CD4-positive, alpha-beta T cell treated with Interleukin-4 for 4 hours (primary cell): ENCODE measurements at places on chromosomes 2 and 18.

GRCh38 chr18:37249895-37250618 is 315.5 kb downstream of the CELF4 start:
- no peak for DNase-seq

DNA sequence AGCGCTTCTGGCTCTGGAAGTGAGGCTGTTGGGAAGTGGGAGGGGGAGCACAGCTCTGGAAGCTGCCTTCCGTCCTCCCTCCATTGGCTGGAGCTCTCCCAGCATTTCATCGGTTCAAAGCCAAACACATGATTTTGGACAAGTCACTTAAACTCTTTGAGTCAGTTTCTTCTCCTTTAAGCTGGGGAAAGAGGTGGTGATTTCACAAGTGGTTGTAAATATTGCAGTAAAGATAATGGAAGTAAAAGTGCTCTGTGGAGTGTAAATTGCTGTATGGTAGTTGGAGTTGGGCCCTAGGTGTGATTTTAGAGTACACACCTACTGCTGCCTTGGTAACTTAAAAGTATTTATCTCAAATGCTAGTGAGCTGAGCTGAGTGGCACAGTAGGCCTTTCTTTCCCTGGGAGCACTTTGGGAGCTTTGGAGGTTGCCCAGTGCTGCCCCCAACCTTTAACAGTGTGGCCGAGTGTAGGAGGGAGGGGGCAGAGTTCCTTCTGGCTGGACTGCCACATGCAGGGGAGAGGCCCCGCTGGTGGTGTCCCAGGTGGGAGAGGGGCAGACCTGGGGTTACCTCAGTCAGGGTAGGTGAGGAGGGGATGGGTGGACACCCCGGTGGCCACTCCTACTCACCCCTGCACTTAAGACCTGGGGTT is 54.7 kb downstream of the ASAP2 start:
- DNase-seq = no peak

- DNase-seq = no peak
These were observed 14.1 kb downstream of the MC4R start for GRCh38 chr18:60358516-60358915.

- DNase-seq = no peak
These were observed 237.0 kb upstream of the FOSL2 start for GRCh38 chr2:28155627-28156026.

GRCh38 chr2:156792242-156792840 is 356.2 kb downstream of the GPD2 start:
- no peak for DNase-seq

GRCh38 chr18:76985156-76985950 is 147.2 kb downstream of the MBP start:
- no peak for DNase-seq

GRCh38 chr2:177010146-177010545 is 202.4 kb upstream of the HNRNPA3 start:
- DNase-seq = no peak

DNA sequence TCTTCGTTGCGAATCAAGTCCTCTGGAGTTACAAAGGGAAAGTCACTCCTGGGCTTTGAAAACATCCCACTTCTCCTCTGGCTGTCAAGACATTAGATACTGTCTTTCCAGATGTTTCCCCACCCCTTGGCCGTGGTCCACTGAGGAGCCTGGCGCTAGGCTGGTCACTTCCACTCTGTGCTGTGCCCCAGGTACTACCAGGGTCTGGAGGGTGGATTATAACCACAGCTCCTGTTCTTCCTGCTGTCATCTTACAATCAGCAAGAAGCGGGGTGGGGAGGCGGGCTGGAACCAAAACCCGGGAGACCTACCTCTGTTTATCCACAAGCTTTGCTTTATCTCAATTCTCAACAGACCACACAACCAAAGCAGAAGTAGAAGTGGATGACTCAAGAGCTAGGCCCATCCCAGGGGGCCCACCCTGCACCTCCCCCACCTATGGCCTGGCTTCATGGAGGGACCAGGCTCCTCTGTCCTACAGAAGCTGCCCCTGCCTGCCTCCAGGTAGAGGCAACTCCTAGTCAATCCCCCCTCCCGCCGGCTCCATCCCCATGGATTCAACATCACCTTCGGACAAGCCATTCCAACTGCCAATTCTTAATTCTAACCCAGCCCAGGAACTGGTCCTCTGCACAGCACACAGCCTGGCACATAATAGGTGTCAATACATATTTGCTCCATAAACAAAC is 17.8 kb downstream of the SMAD7 start:
- no peak for DNase-seq

DNA sequence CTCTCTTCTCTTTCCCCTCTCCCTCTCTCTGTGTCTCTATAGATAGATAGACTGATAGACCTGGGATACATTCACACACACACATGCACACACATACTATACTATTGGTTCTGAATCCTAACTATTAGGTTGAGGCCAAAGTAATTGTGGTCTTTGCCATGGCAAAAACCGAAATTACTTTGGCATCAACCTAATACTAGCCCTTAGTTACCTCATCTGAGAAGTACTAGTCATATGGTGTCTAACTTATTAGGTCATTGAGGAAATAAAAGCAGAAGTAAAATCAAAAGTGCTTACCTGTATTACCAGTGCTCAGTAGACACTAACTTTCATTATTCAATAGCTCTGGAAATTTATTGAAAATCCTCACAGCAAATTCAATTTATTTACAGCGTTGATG is 451.5 kb downstream of the EPHA4 start:
- no peak for DNase-seq

- DNase-seq = no peak
These were observed 218.8 kb upstream of the ID2 start for GRCh38 chr2:8462899-8463648.

DNA sequence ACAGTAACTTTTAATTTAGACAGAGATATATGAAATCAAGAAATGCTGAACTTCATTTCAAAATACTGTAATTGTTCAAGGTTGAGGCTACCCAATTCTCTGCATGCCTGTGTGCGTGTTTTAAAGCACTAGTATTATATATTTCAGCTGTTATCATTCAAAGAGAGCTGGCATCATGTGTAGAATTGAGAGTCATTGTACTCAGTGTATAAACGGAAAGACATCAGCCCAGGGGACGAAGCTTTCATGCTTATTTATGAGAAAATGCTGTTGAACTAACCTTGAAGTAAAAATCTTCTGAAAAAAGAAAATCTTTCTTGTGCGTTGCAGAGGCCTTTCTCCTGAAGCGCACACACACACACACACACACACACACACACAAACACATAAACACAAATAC is 48.4 kb downstream of the MYCN start:
- no peak for DNase-seq

GRCh38 chr2:136932700-136933099 is 167.4 kb downstream of the THSD7B start:
- DNase-seq = no peak

GRCh38 chr2:11330457-11331142 is 13.8 kb downstream of the ROCK2 start:
- no peak for DNase-seq

- DNase-seq = no peak
These were observed 62.4 kb downstream of the KLHL29 start for GRCh38 chr2:23447405-23447804.

DNA sequence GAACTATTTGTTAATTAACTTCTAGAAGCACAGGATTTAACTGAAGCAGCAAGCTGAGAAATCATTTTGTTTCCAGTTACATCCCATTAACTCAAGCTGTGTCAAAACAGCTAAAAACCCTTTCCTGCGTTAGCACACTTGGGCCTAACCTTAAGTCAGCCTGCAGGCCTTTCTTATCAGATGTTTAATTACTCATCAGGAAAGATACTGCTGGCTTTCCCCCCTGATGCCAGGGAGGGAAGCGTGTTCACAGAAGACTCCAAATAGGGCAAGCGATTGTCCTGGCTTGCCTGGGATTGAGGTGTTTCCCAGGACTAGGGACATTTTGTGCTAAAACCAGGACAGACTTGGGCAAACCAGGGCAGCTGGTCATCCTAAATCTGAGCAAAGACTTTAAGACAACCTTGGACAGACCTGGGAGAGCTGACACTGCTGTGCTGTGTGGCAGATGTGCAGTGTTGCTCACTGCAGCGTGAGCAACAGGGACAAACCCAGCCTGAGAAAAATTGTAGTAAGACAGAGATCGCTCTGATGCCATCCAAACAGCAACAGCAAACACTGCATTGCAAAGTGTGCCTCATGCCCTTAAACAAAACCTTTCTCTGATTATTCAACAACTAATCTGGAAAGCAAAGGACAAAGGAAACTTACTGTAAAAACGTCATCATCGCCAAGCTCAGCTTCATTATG is 100.9 kb downstream of the SPRED2 start:
- no peak for DNase-seq
